ENCODE measurements at places on chromosomes 16 and 17.

DNA sequence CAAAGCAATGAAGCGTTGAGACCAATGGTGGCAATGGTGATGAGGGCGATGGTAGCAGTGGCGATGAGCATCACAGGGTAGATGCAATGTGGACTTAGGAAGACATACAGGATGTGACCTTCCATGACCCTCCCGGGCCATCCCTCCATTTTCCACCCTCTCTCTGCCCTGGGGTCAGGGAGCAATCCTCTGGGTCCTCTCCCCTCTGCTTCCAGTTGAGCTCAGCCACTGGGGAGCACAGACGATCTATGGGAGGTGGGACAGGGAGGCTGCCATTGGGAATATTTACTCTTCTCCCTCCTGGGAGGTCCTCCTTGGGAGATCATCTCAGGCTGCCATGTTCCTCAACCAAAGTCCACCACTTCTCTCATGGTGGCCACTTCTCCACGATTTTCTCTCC lies 260.7 kb upstream of the FOXF1 start:
- no peak for DNase-seq

- DNase-seq: no peak
Observed at GRCh38 chr17:55140809-55141208, 124.0 kb upstream of the HLF start.

DNA sequence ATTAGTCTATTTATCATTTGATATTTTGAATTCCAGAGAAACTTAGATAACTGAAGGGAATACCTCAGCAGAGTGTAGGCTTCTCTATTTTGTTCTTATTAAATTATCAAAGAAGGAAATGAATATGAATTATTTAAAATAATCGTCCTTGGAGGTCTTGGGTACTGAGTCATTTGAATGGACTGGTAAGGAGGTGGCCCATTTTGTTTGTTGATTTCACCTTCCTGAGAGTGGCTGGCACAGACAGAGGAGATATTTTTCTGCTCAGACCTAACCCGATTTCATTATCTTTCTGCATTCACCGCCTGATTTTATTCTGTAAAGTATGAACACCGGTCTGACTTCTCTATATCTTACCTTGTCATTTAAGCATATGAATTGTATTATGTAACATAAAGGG lies 88.0 kb downstream of the USP22 start:
- no peak for DNase-seq

- no peak for DNase-seq
Observed at GRCh38 chr16:73231379-73231778, 183.5 kb upstream of the ZFHX3 start.

DNA sequence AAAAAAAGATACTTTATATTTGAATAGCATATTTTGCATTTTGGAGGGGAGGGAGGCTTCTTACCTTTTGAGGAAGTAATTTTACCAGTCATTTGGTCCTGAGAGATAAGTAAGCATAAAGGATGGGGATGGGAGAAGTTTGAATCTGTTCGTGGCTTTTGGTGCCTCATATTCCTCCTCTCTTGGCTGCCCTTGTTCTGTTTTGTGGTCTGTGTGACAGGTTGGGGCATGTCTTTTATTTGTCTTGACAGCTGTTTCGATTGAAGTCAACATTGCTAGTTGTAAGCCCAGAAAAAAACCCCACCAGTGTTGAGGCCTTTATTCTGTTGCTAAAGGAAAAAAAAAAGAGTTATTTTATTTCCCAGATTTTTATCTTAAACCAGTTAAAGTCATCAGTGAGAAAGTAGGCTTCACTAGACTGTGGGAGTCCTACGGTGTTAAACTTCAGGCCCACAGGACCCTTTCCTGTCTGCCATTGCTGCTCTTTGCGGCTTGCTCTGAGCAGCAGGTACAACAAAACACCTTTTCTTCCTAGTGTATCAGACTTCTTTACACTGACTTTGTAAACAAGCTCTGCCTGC lies 11.4 kb downstream of the SLC7A6 start:
- DNase-seq: no peak

DNA sequence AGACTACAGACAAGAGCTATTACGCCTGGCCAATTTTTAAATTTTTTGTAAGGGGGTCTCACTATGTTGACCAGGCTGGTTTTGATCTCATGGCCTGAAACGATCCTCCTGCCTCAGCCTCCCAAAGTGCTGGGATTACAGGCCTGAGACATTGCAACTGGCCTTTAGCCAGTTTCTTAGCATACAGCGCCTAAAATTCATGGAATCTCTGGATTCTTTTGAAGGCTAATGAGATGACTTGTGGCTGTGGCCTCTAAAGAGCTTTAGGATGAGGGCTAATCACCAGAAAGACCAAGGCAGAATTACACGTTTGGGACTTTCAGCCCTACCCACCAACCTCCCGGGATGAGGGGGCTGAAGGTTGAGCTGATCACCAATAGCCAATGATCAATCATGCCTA lies 34.6 kb downstream of the AKAP10 start:
- DNase-seq: no peak

DNA sequence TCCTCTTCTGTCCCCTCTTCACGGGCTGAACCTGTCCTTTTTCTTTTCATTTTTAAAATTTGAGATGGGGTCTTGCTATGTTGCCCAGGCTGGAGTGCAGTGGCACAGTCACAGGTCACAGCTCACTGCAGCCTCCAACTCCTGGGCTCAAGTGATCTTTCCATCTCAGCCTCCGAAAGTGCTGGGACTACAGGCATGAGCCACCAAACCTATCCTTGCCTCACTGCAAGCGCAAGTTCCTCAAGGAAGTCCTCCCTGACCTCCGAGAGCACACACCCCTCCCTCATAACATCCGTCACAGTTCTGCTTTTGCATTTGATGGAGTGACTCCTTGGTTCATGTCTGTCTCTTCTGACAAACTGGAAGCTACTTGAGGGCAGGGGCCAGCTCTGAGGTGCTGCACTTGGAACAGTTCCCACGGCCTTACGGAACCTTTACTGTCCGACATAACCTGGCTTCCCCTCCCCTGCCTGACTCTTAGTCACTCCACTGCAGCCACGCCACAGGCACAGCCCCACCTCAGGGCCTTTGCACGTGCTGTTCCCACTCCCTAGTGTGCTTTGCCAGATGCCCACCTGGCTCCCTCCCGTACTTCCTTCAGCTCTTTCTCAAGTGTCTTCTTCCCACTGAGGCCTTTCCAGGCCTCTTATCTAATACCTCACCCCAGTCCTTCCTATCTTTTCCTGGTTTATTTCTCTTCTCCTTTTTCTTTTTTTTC lies 4.4 kb downstream of the TBX6 start:
- no peak for DNase-seq

DNA sequence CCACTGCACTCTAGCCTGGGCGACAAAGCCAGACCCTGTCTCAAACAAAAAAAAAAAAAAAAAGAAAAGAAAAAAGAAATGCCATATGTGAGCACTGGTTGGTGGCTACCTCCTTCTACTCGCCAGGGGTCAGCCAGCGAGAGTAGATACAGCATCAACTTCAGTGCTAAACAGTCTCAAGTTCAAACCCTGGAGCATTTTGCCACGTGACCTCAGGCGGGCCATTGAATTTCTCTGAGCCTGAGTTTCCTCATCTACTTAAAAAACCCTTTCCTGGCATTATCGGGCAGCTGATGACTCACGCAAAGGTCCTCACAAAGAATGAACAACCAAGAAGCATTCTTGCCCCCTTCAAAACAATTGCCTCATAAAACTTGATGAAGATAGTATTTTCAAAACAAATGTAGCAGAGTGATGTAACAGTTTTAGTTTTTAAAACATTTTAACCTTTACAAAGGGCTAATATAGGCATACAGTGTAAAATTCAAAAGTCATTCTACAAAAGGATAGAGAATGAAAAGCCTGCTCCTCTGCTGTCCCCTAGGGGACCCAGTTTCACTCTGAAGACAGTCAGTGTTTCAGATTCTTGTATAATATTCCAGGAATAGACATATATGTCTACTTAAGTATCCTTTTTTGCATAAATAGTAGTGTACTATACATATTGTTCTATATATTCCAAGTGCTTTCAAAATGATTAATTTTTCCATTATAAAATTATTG lies 28.4 kb downstream of the DNAH2 start:
- peak; percentile 30 for DNase-seq

DNA sequence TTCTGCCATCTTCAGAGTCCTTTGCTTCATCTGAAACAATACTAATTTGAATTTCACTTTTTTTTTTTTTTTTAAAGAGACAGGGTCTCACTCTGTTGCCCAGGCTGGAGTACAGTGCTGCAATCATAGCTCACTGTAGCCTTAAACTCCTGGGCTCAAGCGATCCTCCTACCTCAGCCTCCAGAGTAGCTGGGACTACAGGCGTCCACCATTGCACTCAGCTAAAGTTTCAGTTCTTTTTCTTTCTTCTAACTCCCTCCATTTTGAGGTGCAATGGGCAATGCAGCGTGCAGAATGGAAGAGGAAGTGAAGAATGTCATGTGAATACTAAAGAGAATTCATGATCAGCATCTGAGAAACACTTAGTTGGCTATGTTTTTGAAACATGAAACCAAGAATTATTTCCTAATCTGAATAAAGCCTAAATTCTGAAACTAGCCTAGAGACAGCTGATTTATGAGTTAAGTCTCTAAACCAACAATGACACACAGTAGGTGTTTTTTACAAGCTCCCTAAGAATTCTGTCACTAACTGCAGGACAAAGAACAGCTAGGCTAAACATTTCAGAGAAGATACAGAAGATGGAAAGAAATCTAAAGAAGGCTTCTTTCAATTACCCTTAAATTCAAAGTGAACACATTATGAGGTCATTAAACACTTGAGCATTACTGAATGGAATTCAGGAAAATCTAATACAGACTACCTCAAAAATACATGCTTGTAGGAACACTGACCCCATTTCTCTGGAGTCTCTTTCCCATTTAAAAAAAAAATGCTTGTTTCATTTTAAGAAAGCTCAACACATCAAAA lies 21.0 kb downstream of the SNN start:
- DNase-seq: no peak

DNA sequence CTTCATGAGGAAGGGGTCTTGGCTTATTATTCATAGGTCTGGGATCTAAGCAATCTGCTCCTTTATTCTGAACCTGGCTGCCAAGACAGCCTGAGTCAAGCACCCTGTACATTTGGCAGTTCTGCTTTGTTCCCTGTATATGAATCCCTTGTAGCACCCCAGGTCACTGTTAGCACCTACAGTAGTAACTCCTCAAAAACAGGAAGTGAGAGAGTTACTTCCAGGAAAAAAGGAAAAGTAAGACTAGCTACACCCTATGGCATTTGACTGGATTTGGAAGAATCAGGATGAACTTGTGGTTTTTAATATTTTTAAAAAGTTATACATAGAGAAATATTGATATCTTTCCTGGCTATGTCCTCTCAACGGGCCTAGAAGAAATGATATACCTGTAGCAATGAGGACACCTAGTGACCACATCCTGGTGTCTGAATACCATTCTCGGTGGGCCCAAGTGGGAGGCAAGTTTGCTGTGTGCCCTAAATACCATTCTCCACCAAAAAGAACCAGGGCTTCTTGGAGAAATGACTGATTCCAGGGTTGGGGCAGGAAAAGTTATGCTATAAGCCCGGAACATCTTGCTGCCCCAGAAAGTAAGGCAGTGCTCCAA lies 9.9 kb downstream of the ANKRD40 start:
- DNase-seq: no peak

- no peak for DNase-seq
Observed at GRCh38 chr16:23500862-23501225, 9.4 kb downstream of the GGA2 start.

DNA sequence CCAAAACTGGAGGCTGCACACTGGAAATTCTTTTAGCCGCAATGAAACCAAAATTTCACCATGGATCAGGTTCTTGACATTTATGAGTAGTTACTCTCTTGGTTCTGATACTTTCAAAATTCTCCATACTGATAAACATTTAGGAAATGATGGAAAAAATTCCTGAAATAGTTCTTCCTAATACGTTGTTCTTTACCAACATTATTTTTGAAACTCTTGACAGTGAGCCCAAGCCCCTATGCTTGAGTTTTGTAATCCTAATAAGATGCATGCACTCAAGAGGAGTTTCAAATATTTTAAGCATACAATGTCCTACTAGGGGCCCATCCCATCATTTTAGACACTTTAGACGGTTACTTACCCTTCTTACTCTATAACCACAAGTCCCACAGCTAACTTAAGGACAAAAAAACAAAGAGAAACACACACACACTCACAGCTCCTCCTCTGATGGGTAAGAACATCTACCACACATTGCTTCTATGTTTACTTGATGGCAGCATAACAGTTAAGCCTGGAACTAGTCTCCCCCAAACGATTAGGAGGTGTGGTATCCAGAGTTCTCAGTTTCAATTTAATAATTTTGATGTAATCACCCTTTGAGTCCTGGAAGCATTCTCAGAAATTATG lies 3.7 kb downstream of the VEZF1 start:
- DNase-seq: no peak

GRCh38 chr17:75147878-75148546 lies 6.3 kb downstream of the JPT1 start:
- no peak for DNase-seq

DNA sequence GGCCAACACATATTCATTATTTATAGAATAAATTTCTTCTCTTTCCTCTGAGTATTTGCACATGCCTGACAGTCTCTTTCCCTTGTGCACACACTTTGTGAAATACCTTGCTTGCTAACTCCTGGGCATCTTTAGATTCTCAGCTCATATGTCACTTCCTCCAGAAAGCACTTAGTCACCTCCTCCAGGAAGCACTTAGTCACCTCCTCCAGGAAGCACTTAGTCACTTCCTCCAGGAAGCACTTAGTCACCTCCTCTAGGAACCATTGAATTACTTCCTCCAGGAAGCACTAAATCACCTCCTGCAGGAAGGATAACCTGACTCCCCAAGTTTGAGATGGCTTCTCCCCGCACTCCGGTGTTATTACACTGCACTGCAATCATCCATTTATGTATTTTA lies 462.5 kb upstream of the EEF2KMT start:
- DNase-seq: no peak

DNA sequence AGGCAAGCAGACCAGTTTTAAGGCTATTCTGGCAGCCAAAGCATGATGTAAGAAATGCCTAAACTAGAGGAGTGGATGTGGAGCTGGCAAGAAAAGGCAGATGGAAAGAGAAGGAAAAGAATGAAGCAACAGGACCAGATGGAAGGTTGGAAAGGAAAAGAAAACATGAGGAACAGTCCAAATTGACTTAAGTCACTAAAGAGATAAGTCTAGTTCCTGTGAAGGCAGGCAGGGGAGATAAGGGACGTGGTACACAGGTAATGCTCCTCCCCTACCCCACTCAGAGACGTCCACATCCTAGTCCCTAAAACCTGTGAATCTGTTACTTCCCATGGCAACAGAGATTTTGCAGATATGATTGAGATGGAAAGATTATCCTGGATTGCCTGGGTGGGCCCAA lies 43.5 kb downstream of the TEX2 start:
- DNase-seq: no peak

DNA sequence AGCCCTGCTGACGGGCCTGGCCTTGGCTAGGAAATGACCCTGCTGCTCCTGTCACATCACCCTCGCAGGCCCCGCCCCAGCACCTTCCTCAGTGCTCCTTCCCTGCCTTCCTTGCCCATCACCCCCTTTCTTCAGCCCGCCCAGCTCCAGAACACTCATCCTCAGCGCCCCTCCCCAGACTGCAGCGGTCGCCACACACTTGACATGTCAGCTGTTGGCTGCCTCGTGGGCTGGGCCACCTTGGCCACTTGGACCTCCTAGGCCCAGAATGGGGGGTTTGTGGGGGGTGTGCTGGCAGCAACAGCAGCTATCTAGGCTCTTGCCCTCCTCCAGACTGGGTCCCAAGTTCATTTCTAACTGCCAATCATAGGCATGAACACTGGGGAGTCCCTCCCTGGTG lies 10.6 kb downstream of the ELMO3 start:
- no peak for DNase-seq

Data from endothelial cell (in vitro differentiated cells).